ENCODE measurements at places on chromosomes 3 and 15. TPM values are rescaled to one million over a fixed set of nuclear protein-coding genes. Genes with fewer than 3 reads are reported as not detected.

CLDN1 gene
- total RNA-seq: 1.4 TPM

GRCh38 chr15:89402518-89402805 lies 67.8 kb upstream of the POLG start:
- DNase-seq: no peak

GRCh38 chr3:173502983-173503568 lies 105.5 kb downstream of the NLGN1 start:
- DNase-seq: no peak

DNA sequence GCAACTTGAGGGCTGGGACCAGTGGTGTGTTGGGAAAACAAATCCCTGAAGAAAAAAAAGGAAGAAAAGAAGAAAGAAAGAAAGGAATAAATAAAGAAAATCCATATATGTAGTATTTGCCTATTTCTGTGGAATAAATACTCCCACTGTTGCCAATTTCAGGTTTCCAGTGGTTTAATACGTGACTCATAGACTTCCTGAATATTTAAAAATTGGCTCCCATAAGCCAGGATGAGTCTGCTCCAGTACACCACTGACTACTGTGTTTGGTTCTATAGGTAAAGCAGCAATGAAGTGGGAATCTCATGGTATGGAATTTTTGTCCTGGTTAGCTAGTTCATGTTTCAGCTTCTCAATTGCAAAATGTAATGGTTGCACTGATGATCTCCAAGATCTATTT lies 31.6 kb downstream of the PYDC2 start:
- no peak for DNase-seq

GPR171 gene
- total RNA-seq: 113 TPM

DNA sequence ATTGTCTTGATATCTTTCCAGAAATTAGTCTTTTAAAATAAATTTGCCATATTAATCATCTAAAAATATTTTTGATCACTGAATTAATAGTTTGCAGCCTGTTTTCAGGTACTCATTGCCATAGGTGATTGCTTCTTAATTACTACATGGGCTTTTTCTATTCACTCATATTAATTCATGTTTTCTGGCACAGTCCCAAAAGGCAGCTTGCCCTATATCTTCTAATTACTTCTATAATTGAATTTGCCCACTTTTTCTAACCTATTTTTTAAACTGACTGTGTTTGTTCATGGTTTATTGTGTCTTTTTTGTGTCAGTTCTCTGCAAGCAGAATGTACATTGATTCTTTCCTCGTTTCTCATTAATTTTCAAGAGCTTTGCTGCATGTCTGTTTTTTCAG lies 85.7 kb upstream of the SOX2 start:
- DNase-seq: no peak

- no peak for DNase-seq
Observed at GRCh38 chr3:156543043-156543555, 11.8 kb downstream of the SSR3 start.

RLBP1 gene
- not detected for total RNA-seq

ZNF501 gene
- 0.64 TPM for total RNA-seq

All from activated naive CD4-positive, alpha-beta T cell treated with anti-CD3 and anti-CD28 coated beads, Interleukin-2, amount 50 U/mL, for 72 hours (primary cell).